Left ventricle myocardium inferior (tissue), 1 donor: ENCODE measurements at places on chromosomes 1 and 21. TPM values are rescaled to one million over a fixed set of nuclear protein-coding genes. Genes with fewer than 3 reads are reported as not detected.

DNA sequence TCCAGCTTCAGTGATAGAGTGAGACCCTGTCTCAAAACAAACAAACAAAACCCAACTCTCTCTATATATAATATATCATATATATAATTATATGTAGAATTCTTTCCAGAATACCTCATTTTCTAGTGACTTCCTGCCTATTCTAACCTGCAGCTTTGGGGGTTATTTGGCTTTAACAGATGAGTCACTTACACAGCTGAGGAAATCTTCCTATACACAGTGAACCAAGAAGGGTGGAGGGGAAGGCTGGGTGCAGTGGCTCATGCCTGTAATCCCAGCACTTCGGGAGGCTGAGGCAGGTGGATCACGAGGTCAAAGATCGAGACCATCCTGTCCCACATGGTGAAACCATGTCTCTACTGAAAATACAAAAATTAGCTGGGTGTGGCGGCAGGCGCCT is 9.2 kb downstream of the RAB29 start:
- H3K4me1 ChIP-seq, result no peaks in the 10 kb centered on the region
- H3K27me3 ChIP-seq, result no peaks in the 10 kb centered on the region
- no peak for DNase-seq
- no peak overlapping the region for H3K4me3 ChIP-seq

- no peak for DNase-seq
- no peak overlapping the region for H3K27ac ChIP-seq
- H3K4me1 ChIP-seq, result peaks cover 34% of the 10 kb centered on the region
- H3K36me3 ChIP-seq, result no peaks in the 10 kb centered on the region
- no peak overlapping the region for H3K4me3 ChIP-seq
- H3K27me3 ChIP-seq, result no peaks in the 10 kb centered on the region
Observed at GRCh38 chr1:89675677-89676076, 42.8 kb downstream of the LRRC8C start.

DNA sequence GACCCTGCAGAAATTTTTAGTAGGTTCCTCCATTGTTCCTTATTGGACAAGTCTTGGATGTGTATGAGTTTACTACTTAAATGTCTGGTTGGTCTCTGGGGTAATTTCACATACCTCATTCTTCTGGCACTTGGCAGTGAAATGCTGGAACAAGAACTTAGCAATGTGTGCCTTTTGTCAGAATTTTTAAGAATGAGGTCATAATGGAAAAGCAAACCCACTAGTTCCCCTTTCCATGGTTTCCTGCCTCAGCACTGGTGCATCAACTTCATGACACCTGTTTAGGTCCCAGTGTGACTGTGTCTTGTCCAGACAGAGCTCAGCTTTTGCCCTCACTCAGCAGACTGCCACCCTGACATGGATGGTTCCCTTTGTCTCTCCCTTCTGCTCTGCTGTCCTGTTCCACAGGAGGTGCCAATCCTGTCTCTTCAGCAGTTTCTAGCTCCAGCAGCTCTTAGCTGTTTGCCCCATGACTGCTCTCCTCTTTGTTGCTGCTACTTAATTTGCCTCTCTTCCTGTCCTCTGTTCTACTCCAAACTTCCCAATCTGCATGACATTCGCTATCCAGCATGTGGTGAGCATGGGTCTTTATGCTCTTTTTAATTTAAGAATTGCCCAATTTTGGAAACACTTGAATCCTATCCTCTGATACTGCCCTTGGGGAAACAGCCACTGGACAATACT is 135.6 kb downstream of the CYYR1 start:
- H3K36me3 ChIP-seq, result no peaks in the 10 kb centered on the region
- no peaks in the 10 kb centered on the region for H3K27me3 ChIP-seq
- no peak overlapping the region for H3K27ac ChIP-seq
- DNase-seq, result no peak

- peaks cover 12% of the 10 kb centered on the region for H3K4me1 ChIP-seq
- H3K27ac ChIP-seq, result no peak overlapping the region
- no peaks in the 10 kb centered on the region for H3K27me3 ChIP-seq
- no peaks in the 10 kb centered on the region for H3K36me3 ChIP-seq
- no peak overlapping the region for H3K4me3 ChIP-seq
- no peak for DNase-seq
Observed at GRCh38 chr1:26570287-26570686, 40.7 kb downstream of the RPS6KA1 start.

DNA sequence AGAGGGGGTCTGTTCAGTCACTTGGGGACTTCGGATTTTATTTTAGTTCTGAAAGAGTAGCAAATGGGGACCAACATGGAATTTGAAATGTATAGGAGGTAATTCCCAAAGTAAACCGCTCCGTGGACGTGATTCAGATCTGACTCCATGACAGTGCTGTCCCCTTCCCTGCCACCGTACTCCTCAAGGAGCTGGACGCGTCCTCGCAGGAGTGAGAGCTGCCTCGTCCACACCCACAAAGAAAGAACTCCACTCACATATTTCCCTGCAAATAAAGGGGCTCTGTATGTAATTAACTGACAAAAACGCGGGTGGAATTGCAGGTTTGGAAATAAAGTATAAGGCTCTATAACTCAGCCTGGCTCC is 183.6 kb downstream of the ETS2 start:
- no peaks in the 10 kb centered on the region for H3K27me3 ChIP-seq
- no peaks in the 10 kb centered on the region for H3K36me3 ChIP-seq
- peaks cover 100% of the 10 kb centered on the region for H3K4me1 ChIP-seq
- H3K27ac ChIP-seq, result peak overlapping the region; percentile 88

DNA sequence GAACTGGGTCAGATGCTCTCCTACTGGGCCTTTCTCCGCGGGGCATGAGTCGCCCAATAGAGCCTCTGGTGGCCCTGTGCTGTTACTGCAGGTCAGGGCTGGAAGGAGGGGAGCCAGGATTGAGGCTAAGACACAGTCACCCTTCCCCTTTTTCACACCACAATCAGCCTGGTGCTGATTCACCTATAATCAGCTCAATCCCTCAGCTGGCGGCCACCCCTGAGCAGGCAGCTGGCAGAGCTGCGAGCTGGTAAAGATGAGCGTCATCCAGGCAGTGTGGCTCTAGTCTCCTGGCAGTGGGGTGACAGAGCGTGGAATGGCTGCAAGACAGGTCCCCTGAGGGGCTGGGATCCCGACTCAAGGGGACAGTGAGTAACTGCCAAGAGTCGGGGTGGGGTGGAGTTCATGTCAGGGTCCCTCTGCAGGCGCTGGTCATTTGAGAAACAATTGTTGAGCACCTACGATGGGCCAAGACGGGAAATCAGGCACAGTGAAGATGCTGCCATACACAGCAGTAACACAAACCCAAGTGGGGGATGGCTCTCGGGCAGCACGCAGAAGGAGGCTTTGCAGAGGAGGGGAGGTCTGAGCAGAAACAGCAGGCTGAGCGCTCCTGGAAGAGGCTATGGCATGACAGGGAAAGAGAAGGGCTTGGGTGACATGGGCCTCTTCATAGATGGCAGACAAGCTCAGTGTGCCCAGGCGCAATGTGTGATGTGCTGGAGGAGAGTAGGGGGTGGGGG is 21.8 kb downstream of the ATF3 start:
- H3K4me3 ChIP-seq, result no peak overlapping the region
- peaks cover 15% of the 10 kb centered on the region for H3K4me1 ChIP-seq
- H3K27me3 ChIP-seq, result no peaks in the 10 kb centered on the region
- peak; percentile 54 for DNase-seq
- no peaks in the 10 kb centered on the region for H3K36me3 ChIP-seq
- H3K27ac ChIP-seq, result no peak overlapping the region

DNA sequence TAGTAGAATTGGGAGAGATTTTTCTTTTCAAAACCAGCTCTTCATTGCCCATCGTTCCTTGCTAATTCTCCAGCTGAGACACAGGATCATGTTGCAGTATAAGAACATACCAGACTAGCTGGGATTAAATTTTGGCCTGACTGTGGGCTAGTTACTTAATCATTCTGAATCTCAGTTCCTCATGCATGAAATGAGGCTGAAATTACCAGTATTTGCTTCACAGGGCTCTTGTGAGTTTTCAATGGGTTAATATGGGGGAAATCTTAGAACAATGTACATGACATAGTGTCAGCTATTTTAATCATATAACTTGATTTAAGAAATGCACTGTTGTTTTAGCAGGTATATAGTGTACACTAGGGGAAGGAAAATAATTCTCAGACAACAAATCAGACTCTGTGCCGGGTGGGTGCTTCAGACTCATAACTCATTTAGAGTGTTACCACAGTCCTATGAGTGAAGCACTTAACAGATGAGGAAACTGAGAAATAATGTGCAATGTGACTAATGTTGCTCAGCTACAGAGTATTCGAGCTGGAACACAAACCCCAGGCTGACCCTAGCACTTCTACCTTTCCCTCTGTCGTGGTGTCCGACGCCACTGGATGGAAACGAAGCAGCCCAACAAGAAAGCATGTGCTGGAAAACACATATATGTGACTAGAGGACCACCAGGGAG is 137.6 kb upstream of the SGIP1 start:
- no peak overlapping the region for H3K27ac ChIP-seq
- no peaks in the 10 kb centered on the region for H3K36me3 ChIP-seq
- DNase-seq, result no peak
- no peak overlapping the region for H3K4me3 ChIP-seq

DNA sequence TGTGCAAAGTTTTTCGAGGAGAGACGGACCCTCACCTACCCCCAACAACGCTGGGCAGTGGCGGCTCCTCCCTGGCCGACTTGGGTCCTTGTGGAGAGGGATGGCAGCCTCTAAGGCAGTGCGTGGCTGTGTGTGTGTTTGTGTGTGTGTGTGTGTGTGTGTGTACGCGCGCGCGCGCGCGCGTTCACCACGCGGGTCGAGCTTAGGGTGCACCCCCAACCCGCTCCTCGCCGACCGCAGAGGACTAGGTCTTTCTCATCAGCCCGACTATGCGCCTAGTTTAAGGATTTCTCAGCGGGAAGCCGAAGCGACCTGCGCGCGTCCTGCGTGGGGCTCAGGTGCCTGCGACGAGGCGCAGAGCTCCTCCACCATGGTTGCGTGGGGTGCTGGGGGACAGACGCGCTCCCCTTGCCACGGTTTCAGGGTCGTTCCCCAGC is 940 bp downstream of the SOX13 start:
- no peaks in the 10 kb centered on the region for H3K36me3 ChIP-seq
- no peaks in the 10 kb centered on the region for H3K27me3 ChIP-seq
- peak overlapping the region; percentile 85 for H3K4me3 ChIP-seq
- H3K27ac ChIP-seq, result peak overlapping the region; percentile 90
- H3K4me1 ChIP-seq, result peaks cover 68% of the 10 kb centered on the region

C1QA gene
- total RNA-seq, result 70.1 TPM

NCSTN gene
- total RNA-seq, result 53.6 TPM
